Stimulated activated CD4-positive, alpha-beta T cell treated with anti-CD3 and anti-CD28 coated beads, Interleukin-1b, Interleukin-23, amount 100 ng/mL, for 24 hours (primary cell): ENCODE measurements at places on chromosomes 11 and 22.

DNA sequence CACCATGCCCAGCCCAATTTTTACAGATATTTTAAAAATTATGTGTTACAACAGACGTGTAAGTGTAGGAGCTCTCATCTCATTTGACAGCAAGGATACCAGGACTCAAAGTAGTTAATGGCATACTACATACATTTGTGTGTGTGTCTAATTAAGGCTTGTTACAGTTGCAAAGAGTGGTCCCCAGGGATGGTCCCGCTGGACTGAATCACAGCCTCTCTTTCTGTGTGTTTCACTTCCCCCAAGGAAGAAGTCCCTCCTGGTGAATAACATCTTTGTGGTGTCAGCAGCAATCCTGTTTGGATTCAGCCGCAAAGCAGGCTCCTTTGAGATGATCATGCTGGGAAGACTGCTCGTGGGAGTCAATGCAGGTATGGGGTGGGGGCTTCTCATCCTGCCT is 17.2 kb downstream of the SLC2A11 start:
- no peak for DNase-seq

- DNase-seq, result no peak
These were observed 64.0 kb downstream of the OTOG start for GRCh38 chr11:17611049-17611448.

DNA sequence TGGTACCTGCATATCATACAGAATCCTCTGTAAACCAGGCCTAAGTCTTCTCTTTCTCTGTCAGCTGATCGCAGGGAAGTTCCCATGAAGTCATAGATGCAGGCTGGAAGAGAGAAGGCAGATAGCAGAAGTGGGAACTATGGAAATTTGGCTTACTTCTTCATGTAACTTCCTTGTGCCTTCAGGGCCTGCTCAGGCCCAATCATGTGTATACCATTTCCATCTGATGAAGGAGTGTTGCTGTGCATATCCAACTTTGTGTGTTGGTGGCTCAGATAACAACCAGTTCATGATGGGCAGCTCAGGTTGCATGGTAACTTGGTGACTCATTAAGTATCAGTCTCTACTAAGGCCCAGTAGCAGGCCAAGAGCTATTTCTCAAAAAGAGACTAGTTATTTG is 53.1 kb upstream of the CEP295 start:
- no peak for DNase-seq

DNA sequence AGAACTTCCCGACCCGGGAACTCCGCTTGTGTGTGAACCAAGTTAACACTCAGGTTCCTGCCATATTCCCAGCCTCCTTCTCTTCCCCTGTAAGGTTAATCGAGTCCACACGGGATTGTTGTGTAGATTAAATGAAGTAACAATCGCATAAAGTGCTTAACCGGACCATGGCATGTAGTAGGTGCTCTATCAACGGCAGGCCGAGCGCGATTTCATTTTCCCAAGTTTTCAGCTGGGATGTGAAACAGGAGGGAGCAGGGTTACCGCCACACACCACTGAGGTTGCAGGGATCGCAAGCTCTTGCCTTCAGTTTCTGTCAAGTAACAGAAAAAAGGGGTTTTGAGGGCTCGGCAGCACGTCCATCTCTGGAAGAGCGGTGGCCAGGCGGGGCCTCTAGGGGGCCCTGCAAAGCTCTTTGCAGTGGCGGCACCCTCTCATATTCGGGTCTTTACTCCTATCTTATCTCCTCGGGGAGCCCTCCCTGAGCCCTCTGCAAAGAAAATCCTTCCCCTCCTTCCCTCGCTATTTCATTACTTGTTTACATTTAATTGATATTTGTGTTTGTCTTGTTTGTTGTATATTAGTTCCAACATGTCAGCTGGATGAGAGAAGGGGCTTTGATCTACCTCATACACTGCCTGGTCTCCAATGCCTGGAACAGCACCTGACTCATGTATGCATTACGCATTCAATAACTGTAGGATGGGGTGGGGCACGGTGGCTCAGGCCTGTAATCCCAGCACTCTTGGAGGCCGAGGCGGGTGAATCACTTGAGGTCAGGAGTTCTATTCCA is 816 bp upstream of the PLEKHA7 start:
- no peak for DNase-seq

GRCh38 chr11:47184711-47185304 is 1.4 kb downstream of the PACSIN3 start:
- DNase-seq, result no peak

DNA sequence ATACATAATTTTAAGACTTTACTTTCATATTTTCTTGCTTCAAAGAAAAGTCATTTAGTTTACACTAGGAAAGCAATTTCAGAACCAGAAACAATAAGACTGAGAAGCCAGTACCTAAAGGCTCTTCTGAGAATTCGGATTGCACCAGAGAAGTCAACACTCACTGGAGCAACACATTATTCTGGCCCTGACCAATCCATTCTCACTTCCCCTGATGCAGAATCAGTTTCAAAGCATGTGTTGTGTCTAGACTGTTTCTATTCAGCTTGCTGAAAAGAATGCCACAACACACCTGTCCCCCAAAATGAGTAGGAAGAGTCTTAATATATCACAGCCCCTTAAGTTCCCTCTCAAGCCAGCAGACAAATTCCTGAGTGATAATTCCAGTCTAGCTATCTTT is 1074.3 kb upstream of the TENM4 start:
- DNase-seq, result no peak

- DNase-seq, result no peak
These were observed 83.7 kb upstream of the ARHGAP32 start for GRCh38 chr11:129275828-129276227.

DNA sequence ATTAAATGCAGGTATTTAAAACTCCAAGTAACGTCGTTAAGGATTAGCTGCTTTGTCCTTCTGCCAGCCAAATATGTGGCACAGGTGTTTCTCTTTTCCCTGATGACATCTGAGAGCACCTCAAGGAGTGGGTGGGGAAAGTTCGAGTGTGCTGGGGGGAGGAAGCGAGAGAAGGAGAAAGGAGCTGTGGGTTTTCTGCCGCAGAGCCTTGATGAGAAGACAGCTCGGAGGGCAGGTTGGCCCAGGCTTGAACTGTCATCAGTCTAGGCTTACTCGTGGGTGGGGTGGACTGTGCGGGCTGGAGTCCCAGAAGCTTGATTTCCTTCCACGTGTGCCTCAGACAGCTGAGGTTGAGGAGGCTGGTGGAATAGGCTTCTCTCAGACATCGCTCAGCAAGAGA is 15.2 kb upstream of the SORL1-AS1 start:
- DNase-seq, result peak; percentile 69

GRCh38 chr11:2828585-2829330 is 56.8 kb downstream of the CDKN1C start:
- no peak for DNase-seq

DNA sequence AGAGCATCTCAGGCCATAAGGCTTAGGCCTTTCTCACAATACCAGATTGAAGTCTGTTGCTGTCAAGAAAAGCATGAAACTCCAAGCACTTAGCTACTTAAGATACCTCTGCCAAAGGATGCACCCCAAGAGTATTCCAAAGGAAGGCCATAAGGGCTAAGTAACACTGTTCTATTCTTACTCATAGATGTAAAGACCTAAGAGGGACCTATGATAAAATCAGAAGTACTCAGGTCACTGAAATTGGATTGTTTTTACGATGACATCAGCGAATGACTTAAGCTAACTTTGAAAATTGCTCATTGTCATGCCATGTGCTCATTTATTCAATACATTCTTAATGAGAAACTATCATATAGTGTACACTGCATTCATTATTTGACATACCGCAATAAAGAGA is 172.8 kb downstream of the KCNA4 start:
- no peak for DNase-seq

DNA sequence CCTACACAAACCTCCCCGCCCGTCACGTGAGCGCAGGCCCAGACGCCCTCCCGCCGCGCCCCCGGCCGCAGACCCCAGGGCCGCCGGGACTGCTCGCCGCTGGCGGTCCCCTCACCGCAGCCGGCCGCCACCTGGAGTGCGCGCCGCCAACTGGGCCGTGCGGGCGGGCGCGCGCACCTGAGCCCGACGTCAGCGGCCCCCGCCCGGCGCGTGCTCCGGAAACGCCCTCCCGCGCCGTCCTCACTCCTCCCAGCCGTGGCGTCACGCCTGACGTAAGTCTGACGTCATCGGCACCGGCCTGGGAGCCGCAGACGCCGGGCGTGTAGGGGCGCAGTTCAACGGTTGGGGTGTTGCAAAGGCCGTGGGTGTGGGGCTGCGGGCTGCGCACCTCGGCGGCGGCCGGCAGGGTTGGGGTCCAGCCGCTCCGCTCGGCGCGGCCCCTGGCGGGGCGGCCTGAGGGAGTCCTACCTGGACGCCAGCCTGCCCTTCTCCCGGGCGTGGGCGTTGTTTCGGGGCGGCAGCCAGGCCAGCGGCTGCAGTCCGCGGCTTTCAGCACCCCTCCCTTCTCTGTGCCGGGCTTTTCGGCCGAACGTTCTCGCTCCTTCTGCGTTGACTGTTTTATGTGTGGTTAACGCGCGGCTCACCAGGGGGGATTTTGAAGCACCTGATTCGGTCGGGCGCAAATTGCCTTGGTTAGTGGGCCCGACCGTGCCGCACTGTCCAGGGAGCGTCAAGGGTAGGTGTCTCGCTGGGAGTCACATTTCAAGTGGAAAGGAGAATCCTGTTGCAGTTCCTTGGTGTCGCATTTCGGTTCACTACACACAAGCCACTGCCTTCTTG is at the start of gene JOSD1:
JOSD1 (minus strand) TSS at position 155 of the 840 bp plus-strand sequence. CDS start 956 bp downstream, outside the sequence.
- peak; percentile 97 for DNase-seq

GRCh38 chr11:75800728-75801361 is 14.2 kb upstream of the UVRAG start:
- DNase-seq, result no peak

GRCh38 chr11:68216171-68216938 is 3.3 kb upstream of the KMT5B start:
- no peak for DNase-seq

- DNase-seq, result no peak
These were observed 53.5 kb upstream of the CCDC188 start for GRCh38 chr22:20204311-20204710.

GRCh38 chr22:44543781-44544477 is 45.9 kb upstream of the RTL6 start:
- no peak for DNase-seq

GRCh38 chr11:118200901-118201680 is 23.7 kb downstream of the JAML start:
- peak; percentile 43 for DNase-seq

GRCh38 chr11:72070491-72070890 is 9.9 kb downstream of the NUMA1 start:
- DNase-seq, result no peak

DNA sequence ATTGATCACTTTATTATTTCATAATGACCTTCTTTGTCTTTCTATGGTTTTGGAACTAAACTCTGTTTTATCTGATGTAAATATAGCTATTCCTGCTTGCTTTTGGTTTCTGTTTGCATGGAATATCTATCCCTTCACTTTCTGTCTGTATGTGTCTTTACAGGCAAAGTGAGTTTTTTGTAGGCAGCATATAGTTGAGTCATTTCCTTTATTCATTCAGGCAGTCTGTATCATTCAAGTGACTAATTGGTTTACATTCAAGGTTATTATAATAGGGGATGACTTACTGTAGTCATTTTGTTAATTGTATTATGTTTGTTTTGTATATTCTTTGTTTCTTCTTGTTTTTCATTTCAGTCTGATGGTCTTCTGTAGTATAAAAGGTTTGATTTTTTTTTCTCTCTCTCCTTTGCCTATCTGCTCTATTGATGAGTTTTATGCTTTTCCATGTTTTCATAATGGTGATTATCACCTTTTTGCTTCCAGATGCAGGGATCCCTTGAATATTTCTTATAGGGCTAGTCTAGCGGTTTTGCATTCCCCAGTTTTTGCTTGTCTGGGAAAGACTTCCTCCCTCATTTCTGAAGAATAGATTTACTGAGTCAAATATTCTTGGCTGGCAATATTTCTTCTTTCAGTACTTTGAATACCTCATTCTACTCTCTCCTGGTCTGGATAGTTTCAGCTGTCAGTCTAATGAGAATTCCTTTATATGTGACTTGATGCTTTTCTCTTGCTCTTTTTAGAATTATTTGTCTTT is 50.4 kb downstream of the GDPD4 start:
- DNase-seq, result no peak

DNA sequence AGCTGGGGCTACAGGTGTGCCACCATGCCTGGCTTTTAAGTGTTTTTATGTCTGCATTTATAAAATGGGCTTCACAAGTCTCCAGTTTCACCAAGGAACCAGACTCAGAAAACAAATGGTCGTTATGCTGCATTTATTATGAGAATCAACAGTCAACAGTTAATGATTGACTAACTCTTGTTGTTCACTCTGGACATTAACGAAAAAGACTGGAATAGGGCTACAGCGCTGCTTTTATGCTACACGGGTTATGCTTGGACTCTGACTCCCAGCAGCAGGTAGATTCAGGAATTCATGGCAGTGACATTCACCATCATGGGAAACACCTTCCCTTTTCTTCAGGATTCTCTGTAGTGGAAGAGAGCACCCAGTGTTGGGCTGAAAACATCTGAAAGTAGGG is 44.4 kb upstream of the CHKA start:
- no peak for DNase-seq

DNA sequence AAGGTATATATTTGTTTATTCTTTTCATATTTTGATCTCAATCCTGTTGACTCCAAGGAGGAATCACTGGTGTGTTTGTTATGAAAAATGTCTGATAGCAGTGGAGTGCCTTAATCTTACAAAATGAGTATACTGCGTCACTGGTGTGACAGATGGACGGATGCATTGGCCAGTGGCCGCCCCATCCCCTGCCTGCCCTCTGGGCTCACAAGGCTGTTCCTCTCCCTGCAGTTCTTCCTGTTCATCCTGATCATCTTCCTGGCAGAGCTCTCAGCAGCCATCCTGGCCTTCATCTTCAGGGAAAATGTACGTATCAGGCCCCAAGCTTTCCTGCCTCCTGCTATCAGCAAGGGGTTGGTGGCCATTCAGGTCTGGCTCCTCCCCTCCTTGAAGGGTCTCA is 32.9 kb downstream of the TP53I11 start:
- no peak for DNase-seq

- DNase-seq, result no peak
These were observed 30.7 kb downstream of the LINC01488 start for GRCh38 chr11:69512136-69512535.

GRCh38 chr11:70517988-70518907 is 119.9 kb downstream of the CTTN start:
- no peak for DNase-seq

- DNase-seq, result no peak
These were observed 2.1 kb downstream of the EMID1 start for GRCh38 chr22:29207562-29208501.
